ENCODE measurements at places on chromosomes 3 and 15. TPM values are rescaled to one million over a fixed set of nuclear protein-coding genes. Genes with fewer than 3 reads are reported as not detected.
A peak's percentile ranks its signal among the peaks of the same experiment; 100 is the strongest.

Gene CCDC80
- polyA plus RNA-seq = 2.5 TPM

DNA sequence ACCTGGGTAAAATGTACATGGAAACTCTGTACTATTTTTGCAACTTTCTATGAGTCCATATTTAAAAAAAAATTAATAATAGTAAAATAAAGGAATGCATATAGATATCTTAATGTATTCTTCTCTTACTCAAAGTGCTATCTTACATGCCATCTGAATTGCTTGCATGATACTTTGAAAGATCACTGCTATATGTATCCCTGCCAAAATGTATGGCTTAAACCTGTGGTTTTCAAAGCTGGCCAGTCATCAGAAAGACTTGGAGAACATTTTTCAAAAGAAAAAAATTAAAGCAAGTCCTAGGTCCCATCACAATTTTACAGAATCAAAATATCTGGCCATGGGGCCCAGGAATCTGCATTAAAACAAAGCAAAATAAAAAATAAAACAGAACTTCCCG lies 262.1 kb downstream of the LPP start:
- H3K4me1 ChIP-seq = peaks cover 4% of the 10 kb centered on the region
- H3K4me3 ChIP-seq = no peak overlapping the region
- H3K27ac ChIP-seq = no peak overlapping the region
- no peaks in the 10 kb centered on the region for H3K27me3 ChIP-seq

DNA sequence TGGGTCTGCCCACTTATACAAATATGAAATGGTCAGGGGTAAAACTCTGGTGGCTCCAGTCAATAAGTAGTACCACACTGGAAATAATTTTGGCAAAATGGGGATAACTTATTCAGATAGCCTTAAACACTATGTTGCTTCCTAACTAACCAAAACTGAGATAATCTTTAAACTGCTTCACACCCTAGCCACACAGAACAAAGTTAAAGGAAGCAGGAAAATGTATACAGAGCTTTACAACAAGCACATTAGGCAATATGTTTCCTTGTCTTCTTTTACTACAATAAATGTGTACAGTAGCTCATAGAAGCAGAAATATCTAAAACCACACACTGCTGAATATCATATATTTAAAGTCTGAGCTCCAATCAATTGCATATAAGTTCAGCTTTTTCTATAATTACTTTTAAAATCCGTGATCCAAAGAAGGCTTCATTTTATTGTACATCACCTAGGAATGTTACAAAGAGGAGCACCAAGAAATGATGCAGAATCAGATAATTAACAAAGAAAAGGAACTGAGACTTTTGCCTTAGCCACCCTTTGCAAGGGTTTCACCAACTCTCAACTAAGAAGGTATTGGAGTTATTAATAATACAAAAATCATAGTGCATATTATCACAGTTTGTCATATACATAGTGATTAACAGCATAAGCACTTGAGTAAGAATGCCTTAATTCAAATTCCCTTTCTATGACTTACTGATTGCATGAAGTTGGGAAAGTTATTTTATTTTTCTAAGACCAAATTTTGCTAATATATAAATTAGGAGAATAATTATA lies 9.2 kb upstream of the SSR3 start:
- no peaks in the 10 kb centered on the region for H3K27me3 ChIP-seq
- no peak overlapping the region for H3K27ac ChIP-seq
- no peak for DNase-seq
- no peaks in the 10 kb centered on the region for H3K4me1 ChIP-seq
- H3K36me3 ChIP-seq = no peaks in the 10 kb centered on the region
- no peak overlapping the region for H3K4me3 ChIP-seq

Gene PRKCD
- 28.9 TPM for polyA plus RNA-seq

DNA sequence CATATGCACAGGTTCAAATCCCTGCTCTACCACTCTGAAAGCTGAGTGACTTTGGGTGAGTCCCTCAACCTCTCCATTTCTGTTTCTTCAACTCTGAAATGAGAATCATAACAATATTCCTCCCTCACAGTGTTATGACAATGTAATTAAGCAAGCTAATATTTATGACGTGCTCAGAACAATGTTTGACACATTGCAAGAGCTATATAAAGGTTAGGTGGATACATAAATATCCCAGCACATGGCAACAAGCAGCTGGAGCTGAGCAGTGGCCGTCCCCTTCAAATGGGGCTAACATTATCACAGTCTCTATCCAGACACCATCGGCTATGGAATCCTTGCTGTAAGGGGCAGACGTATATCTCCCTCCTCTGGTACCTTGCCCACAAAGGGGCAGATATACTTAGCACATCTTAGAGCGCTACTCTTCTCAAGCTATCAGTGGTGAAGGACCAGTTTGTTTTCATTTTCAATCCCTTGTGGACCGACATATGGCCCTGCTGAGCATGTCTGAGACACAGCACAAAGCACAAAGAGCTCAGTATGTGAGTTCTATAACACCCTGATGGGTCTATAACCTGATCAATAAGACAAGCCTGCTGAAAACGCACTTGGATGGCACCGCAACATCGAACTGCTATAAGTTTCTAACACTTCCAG lies 80.9 kb downstream of the PRICKLE2 start:
- no peak for DNase-seq
- H3K4me3 ChIP-seq = no peak overlapping the region
- no peaks in the 10 kb centered on the region for H3K27me3 ChIP-seq
- H3K4me1 ChIP-seq = no peaks in the 10 kb centered on the region
- peaks cover 24% of the 10 kb centered on the region for H3K36me3 ChIP-seq

Gene DCLK3
- 0.31 TPM for polyA plus RNA-seq

Gene SAMD7
- polyA plus RNA-seq = not detected

Gene GPR27
- 1.0 TPM for polyA plus RNA-seq

Gene MORC1
- polyA plus RNA-seq = not detected

GRCh38 chr3:151168269-151169094 lies 34.5 kb downstream of the GPR171 start:
- no peaks in the 10 kb centered on the region for H3K27me3 ChIP-seq
- no peak overlapping the region for H3K27ac ChIP-seq
- no peaks in the 10 kb centered on the region for H3K4me1 ChIP-seq
- no peak overlapping the region for H3K4me3 ChIP-seq

- H3K36me3 ChIP-seq = no peaks in the 10 kb centered on the region
- no peak overlapping the region for H3K4me3 ChIP-seq
- H3K27me3 ChIP-seq = no peaks in the 10 kb centered on the region
- peaks cover 29% of the 10 kb centered on the region for H3K4me1 ChIP-seq
- H3K27ac ChIP-seq = no peak overlapping the region
Observed at GRCh38 chr3:24401090-24401810, 93.4 kb downstream of the THRB start.

Gene ARHGAP11A
- polyA plus RNA-seq = 15.1 TPM

- no peaks in the 10 kb centered on the region for H3K27me3 ChIP-seq
- DNase-seq = peak; percentile 8
- H3K4me1 ChIP-seq = no peaks in the 10 kb centered on the region
- no peak overlapping the region for H3K4me3 ChIP-seq
Observed at GRCh38 chr3:41317718-41318117, 118.4 kb downstream of the CTNNB1 start.

DNA sequence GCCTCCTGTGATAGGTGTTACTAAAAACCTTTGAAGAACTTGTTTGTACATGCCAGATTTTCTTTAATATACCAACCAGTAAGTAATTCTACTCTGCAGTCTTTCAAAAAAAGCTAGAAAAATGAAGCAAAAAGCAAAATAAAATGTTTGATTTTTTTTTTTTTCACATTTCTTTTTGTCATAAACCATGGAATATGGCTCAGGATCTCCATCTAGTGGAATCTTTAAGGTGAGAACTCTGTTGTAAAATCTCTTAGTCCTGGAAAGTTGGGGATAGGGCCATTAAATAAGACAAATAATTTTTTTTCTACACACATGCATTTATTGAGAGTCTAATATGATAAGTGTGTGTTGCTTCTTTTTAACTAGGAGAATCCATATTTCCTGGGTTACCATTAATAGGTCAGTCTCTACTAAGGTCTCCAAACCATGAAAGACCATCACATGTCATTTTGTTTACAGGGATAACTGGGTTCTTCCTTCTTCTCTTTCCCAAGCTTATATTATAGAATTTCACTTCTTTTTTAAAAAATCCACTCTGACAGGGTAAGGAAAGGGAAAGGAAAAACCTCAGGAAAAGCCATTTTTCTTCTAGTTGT lies 84.6 kb downstream of the SLC9A9 start:
- peaks cover 2% of the 10 kb centered on the region for H3K27me3 ChIP-seq
- no peaks in the 10 kb centered on the region for H3K36me3 ChIP-seq
- DNase-seq = no peak
- H3K4me1 ChIP-seq = no peaks in the 10 kb centered on the region
- no peak overlapping the region for H3K27ac ChIP-seq

Data from small intestine (tissue), 16 donors.